ENCODE measurements at places on chromosomes 2 and 18. TPM values are rescaled to one million over a fixed set of nuclear protein-coding genes. Genes with fewer than 3 reads are reported as not detected.

GRCh38 chr2:10475221-10475722, 27.1 kb upstream of the ODC1 start:
- DNase-seq: no peak

GRCh38 chr2:18980786-18981430, 377.5 kb downstream of the OSR1 start:
- no peak for DNase-seq

Gene ALPP
- not detected for total RNA-seq

DNA sequence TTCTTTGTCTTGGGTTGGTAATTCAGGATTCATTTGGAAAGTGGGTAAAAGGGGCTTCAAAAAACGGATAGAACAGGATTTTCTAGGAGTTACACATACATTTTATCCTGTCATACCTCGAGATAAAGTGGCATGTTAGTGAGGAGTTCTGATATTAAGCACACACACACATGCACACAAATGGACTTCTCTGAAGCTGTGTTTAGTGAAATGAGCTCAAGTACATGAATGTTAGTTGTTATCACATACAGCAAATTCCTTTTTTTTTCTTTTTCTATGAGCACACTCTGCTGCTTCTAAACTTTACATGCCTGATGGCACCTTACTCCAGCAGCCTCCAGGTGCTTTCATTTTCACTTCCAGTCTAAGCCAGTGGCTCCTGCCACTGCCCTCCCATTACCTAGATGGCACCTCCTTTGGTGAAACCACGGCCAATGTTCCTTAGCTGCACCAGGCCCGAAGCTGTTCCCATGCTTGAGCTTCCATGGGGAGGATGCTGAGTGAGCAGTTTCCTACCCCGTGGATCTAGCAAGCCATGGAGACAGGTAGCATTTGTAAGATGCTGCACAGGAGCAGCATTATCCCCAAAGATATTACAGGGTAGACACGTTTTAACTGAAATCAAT, 49.7 kb downstream of the STAT1 start:
- DNase-seq: no peak

- DNase-seq: no peak
Measured at GRCh38 chr2:47293976-47294375, 109.0 kb upstream of the MSH2 start.

- DNase-seq: no peak
Measured at GRCh38 chr18:38940475-38940862, 1374.9 kb upstream of the CELF4 start.

GRCh38 chr2:227890495-227891079, 19.2 kb downstream of the DAW1 start:
- DNase-seq: no peak

Gene FBXO36
- 6.9 TPM for total RNA-seq

Gene SP110
- 18.2 TPM for total RNA-seq

Gene SERPINB13
- not detected for total RNA-seq

All from breast epithelium (tissue), 4 donors.